ENCODE measurements at places on chromosomes 12 and 14.

- DNase-seq = no peak
Observed at GRCh38 chr14:29895591-29896083, 32.0 kb downstream of the PRKD1 start.

GRCh38 chr14:53027562-53027961 lies 76.7 kb upstream of the FERMT2 start:
- DNase-seq = no peak

- no peak for DNase-seq
Observed at GRCh38 chr12:19390051-19390598, 49.2 kb upstream of the AEBP2 start.

DNA sequence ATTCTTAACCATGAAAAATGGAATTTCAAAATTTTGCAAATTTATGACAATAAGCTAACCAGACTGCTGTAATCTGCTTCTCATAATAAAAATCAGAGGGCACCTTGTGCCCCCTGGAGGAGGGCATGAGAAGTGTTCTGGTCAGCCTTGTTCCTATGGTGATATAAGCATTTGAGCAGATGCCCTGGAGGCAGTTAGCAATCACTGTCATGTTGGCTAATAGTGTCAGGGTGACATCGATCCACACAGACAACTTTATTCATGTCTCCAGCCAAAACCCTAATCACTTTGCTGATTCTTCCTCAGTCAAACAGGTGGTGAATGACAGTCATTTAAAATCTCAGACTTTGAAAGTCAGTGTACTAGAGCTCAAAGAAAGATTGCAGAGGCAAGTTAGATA lies 943.0 kb downstream of the GALC start:
- no peak for DNase-seq

GRCh38 chr12:110287986-110288385 lies 6.9 kb downstream of the ATP2A2 start:
- no peak for DNase-seq

Data from stimulated activated CD4-positive, alpha-beta T cell treated with anti-CD3 and anti-CD28 coated beads, Interleukin-1b, Interleukin-23, amount 100 ng/mL, for 1 hour (primary cell).